Suppressor macrophage treated with lipopolysaccharide for 4 hours (primary cell): ENCODE measurements at places on chromosomes 5 and 9.

GRCh38 chr5:178376921-178377582 is 144.4 kb upstream of the PHYKPL start:
- DNase-seq: peak; percentile 42

- no peak for DNase-seq
Observed at GRCh38 chr5:79774171-79774854, 84.7 kb downstream of the CMYA5 start.

- no peak for DNase-seq
Observed at GRCh38 chr5:59828623-59829022, 64.9 kb downstream of the PDE4D start.

DNA sequence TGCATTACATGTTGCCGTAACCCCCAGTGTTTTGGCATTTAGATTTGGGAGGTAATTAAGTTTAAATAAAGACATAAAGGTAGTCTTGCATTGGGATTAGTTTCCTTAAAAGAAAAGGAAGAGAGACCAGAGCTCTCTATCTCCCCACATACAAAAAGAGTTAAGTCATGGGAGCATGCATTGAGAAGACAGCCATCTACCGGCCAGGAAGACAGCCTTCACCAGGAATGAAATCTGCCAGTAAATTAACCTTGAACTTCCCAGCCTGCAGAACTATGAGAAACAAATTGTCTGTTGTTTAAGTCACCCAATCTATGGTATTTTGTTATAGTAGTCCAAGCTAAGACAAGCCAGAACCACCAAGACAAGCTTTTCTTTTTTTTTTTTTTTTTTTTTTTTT is 567.0 kb upstream of the CDH18 start:
- DNase-seq: no peak

DNA sequence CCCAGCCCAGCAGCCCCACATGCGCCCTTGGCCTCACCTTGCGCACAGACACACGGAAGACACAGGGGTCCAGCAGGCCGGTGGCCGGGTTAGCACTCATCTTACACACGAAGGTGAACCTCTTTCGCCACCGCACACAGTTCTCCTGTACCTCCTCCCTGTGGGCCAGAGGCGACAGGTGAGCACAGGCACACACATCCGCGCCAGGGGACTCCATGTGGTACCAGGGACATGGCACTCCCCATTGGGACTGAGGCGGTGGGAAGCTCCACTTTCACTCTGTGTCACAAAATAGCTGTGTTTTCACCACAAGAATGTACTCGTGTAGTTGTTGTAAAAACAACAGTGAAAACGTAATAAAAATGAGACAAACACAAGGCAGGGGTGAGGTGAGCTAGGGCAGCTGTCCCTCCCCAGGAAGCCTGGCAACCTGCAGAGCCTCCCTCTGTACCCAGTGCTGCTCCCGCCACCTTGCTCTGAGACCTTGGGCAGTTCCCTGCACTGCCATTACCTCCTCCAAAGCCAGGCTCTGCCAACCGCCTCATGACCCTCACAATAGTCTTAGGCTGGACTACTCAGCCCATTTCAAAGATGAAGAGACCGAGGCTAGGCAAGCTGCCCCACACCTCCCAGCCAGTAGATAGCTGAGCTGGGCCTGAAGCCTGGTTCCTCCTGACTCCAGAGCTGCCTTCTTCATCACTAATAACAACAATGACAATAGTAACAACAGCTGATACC is 16.3 kb upstream of the DPM2 start:
- DNase-seq: no peak

GRCh38 chr5:180804129-180804618 is 1.6 kb upstream of the MGAT1 start:
- DNase-seq: no peak

DNA sequence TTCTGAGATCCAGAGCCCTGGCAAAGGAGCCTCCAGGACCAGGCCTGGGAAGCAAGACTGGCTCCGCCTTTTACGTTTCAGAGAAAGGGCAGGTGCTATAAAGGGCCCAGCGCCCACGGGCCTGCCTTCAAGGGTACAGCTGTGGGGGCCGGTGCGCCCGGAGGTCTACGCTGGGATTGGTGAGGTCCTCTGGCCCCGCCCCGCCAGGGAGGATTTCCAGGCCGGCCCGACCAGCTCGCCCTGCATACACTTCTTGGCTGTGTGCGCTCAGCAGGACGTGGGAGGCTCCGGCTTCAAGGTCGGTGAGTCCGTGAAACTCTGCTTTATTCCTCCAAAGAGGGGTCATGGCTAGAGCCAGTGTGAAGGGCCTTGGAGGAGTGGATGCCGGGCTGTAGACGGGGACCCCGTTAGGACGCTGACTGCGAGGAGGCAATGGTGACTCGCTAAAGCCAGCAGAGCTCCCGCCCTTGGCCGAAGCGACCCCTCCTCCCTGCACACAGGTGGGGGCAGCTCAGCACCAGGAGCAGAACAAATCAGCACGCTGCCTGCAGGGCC is at the start of gene CKMT2:
CKMT2 (plus strand) TSS at position 243 of the 555 bp plus-strand sequence. CDS start 17,811 bp downstream, outside the sequence.
- no peak for DNase-seq

- DNase-seq: no peak
Observed at GRCh38 chr5:367358-368130, 46.0 kb downstream of the AHRR start.

GRCh38 chr5:136332223-136333015 is 32.9 kb downstream of the TRPC7 start:
- DNase-seq: peak; percentile 3

- peak; percentile 22 for DNase-seq
Observed at GRCh38 chr5:159003045-159004030, 96.4 kb downstream of the EBF1 start.

GRCh38 chr5:150675069-150675468 is 14.0 kb downstream of the MYOZ3 start:
- DNase-seq: peak; percentile 60

DNA sequence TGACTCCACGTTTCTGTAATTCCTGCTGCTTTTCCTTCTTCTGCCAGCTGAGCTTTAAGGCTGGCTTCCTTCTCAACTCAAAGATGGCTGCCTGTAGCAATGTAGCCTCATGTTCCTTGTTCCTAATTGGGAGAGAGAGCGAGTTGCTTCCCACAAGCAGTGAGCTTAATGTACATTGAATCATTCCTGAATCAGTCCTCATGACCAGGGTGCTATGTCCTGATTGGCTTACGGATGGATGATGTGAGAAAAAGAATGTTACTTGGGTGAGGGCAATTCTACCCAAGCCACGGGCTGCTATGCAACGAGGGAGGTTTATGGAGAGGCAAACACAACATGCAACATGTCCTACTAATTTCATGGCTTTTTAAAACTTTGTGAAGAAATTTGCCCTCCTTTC is 356.2 kb downstream of the RASEF start:
- DNase-seq: no peak

DNA sequence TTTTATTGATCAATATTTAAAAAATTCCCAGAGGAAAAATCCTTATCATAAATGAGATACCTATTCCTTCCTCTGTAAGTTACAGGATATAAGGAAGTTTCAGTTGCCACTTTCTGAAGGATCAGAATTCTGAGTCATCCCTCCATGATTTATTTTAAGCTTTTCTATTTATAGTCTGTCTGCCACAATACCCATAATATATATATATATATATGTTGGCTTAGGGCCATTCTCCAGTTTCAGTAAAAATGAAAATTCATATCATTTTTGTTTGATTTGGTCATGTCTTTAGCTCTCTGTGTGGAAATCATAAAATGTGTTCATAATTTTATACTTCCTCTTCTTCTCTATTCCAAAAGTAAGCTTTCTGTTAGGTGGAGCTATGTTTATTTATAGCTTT is 215.8 kb upstream of the CYLC2 start:
- no peak for DNase-seq

DNA sequence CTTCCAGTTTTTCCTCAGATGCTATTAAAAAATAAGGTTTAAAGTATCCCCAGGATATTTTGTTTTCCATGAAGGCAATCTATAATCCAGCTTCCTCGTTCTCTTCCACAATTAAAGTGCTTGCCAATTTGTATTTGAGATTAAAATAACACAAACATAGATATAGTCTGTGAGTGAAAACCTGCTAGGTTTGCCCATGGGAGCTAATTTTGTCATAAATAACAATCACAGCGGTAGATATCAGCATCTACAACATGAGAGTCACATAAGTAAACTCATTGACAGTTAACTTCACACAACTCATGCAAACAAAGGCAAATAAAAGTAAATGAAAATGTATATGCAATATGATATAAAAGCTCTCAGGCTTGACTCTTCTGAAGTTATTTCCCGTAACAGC is 29.2 kb upstream of the RASGRF2 start:
- no peak for DNase-seq

- DNase-seq: no peak
Observed at GRCh38 chr9:20398536-20399338, 223.6 kb downstream of the MLLT3 start.

- no peak for DNase-seq
Observed at GRCh38 chr5:115626445-115626823, 598 bp upstream of the TMED7 start.
